Lower lobe of right lung (tissue), 2 donors: ENCODE measurements at places on chromosomes 2 and 18.

DNA sequence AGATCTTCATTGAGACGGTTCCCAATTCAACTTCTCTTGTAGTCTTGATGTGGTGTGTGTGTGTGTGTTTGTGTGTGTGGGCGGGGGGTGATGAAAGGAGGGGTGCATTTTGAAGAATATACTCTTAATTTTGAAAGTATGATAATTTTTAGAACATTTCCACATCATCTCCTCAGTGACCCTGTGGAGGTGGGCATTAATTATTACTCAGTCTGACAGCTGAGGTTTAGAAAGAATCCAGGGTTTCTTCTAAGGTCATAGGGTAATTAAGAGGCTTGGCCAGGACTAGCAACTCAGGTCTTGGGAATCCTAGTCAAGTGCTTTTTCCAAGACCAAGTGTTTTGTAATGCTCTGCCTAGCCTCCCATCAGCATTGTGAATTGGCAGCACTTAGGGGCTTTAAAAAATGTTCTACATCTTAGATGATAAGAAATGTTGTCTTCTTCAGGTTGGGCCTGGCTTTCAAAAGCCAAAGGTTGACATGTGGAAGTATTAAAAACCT lies 100.5 kb downstream of the SPTBN1 start:
- DNase-seq, result no peak

- no peak for DNase-seq
Measured at GRCh38 chr2:6855860-6856547, 9.7 kb downstream of the CMPK2 start.

GRCh38 chr2:237542001-237542704 lies 24.2 kb upstream of the PRLH start:
- no peak for DNase-seq

DNA sequence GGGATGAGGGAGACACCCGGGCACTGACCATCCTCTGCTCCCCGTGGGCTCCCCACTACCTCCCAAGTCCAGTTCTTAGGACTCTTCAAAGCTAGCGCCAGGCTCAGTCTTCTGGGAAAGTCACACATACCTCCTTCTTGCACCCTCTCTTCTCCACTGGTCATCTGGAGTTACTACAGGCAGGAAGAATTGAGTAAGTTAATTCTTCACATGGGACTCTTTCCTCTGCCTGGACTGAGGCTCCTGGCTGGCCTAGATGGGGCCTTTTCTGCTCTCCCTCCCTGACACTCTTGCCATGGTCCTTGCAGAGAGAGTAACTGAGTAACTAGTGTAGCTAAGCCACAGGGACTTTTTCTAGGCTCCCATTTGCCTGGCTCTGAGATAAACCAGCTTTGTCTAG lies 96.5 kb upstream of the CELF4 start:
- no peak for DNase-seq

DNA sequence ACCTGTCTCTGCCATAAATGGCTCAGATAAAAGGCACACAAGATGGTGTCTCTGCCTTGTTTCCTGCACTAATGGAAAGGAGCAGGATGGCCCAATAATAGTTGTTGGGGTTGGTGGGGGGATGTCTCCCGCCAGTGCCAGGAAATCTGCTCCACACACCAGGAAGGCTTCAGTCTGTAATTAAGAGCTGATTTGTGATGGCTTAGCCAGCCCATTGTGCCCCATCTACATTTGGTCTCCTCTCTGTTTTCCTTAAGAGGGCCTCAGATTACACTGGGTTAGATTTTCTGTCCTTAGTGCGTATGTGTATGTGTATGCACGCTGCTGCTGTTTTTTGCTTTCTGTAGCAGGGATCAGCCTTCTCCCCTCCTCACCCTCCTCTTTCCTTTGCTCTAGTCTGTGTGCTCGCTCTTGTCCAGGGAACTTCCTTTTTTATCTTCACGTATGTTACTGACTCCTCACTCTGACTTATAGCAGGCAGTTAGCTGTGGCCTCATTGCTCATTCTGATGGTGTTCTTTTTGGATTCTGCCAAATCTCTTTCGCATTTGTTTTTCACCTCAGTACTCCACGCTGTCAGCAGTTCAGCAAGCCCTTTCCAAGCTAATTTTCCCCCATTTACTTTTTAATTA lies 33.4 kb upstream of the MGAT5 start:
- no peak for DNase-seq

DNA sequence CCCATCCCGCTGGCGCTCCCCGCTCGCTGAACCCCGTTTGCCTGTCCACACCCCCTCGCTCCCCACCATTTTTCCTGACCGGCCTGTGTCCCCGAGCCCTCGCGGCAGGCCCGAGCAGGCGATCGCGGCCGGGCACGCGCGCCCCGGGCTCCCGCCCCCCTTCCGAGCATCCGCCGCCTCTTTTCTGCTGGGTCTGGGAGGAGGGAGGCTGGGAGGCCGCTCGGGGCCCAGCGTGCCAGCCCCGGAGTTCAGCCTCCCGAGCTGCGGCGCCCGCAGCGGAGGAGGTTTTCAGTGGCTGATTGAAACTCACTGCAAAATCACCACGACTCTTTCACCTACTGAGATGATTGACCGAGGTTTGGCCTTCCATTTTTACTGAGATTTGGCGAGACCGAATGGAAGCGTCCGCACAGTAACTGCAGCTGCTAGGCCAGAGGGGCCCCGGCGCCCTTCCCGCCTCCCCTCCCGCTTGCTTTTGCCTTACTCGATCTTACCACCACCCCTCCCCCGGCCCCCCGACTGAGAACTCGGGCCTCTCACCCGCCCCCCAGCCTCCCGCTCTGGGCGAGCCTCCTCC lies 4.8 kb downstream of the SOX11 start:
- no peak for DNase-seq

DNA sequence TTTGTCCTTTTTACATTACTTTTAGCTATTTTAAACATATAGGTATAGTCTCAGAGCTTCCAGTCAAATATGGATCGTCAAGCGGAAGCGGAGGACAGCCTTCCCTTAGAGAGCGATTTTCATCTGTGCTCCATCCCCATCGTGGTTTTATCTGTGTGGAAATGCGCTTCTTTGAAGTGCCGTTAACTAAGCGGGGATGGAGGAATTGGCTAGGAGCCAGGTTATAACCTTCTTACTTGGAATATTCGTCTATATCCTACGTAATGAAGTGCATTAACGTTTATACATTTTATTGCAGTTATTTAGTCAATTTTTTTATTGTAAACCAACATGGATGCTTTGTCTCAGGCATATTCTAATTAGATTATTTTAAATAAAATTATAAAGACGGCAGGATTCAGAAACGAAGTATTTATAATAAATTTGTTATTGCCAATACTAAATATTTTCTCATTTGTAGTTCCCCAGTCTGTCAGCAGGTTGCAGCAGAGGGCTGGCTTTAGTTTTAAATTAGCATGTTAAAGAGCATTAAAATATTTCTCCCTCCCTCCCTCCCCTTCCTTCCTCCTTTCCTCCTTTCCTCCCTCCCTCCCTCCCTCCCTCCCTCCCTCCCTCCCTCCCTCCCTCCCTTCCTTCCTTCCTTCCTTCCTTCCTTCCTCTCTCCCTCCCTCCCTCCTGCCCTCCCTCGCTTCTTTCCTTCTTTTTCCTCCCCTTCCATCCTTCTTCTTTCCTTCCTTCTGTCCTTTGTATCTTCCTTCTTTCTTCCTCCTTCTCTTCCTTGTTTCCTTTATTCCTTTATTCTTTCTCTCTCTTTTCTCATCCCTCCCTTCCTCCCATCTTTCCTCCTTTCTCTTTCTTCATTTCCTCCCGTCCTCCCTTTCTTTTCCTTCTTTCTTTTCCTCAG lies 80.6 kb upstream of the DOCK10 start:
- no peak for DNase-seq
